Activated CD4-positive, alpha-beta T cell treated with anti-CD3 and anti-CD28 coated beads, Interleukin-2, amount 50 U/mL, for 4 hours (primary cell): ENCODE measurements at places on chromosomes 6 and 20.
A peak's percentile ranks its signal among the peaks of the same experiment; 100 is the strongest.

GRCh38 chr6:52984247-52984646 is 10.8 kb downstream of the GSTA4 start:
- no peak for DNase-seq

GRCh38 chr6:15481390-15482291 is 181.2 kb downstream of the DTNBP1 start:
- peak; percentile 24 for DNase-seq

DNA sequence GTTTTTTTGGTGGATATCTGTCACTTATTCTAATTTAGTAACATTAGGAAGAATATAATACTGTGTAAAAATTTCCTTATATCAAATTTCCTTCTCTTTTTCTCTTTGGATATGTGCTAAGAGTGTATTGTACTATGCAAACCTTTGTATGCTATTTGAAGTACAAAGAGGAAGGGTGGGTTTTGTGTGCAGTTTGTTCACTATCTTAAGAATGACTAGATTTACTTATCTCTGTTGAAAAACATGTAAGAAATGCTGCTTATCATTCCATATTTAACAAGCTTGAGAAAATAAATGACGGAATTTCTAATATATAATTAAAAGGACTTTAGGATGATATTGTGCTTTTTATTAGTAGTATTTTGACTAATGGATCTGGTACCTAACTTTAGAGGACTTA is 13.1 kb downstream of the CD2AP start:
- DNase-seq: no peak

GRCh38 chr6:24915641-24916040 is 20.1 kb downstream of the RIPOR2 start:
- DNase-seq: no peak

- no peak for DNase-seq
These were observed 29.5 kb downstream of the STX11 start for GRCh38 chr6:144179828-144180227.
